Activated CD4-positive, alpha-beta T cell treated with anti-CD3 and anti-CD28 coated beads for 24 hours (primary cell): ENCODE measurements at places on chromosomes 1 and 21.

- no peak for DNase-seq
Measured at GRCh38 chr1:36083219-36083618, 675 bp upstream of the TEKT2 start.

GRCh38 chr1:188117436-188117835, 1288.7 kb downstream of the PLA2G4A start:
- DNase-seq, result no peak

DNA sequence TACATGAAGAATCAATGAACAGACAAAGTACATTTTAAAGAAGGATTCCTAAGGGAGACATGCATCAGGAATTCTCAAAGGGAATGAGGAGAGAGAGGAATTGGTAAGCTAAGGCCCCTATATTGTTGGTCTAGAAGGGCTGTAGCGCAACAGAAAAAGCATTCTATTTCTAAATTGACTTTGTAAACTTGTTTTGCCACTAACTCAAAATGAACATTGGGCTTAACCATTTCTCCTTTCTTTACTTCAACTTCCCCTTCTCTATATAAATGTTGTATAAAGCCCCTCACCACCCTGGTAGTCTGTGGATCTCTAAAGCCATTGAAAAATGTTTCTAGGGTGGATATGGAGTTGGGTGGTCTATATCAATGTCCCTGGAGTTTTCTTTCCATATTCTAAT, 20.4 kb upstream of the OR6N2 start:
- DNase-seq, result no peak

GRCh38 chr1:111483166-111483565, 9.4 kb downstream of the C1orf162 start:
- no peak for DNase-seq

DNA sequence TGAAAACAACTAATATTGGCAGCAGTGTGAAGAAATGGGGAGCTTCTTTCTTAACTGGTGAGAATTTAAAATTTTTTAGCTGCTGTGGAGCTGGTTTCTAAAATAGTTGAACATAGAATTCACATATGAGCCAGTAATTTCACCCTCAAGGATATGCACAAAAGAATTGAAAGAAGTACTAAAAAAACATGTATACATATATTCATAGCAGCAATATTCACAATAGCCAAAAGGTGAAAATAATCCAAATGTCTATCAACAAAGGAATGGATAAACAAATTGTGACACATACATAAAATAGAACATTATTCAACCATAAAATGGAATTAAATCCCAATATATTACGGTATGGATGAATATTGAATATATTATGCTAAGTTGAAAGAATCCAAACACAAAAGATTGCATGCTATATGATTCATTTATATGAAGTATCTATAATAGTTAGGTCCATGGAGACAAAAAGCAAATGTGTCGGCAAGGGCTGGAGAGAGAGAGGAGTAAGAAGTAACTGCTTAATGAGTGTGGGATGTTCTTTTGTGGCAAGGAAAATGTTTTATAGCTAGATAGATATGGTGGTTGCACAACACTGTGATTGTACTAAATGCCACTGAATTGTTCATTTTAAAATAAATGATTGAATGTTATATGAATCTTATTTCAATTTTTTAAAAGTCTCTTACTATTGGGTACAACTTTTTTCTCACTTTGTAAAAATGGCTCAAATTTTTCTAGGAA, 14.8 kb upstream of the COL11A1 start:
- no peak for DNase-seq

DNA sequence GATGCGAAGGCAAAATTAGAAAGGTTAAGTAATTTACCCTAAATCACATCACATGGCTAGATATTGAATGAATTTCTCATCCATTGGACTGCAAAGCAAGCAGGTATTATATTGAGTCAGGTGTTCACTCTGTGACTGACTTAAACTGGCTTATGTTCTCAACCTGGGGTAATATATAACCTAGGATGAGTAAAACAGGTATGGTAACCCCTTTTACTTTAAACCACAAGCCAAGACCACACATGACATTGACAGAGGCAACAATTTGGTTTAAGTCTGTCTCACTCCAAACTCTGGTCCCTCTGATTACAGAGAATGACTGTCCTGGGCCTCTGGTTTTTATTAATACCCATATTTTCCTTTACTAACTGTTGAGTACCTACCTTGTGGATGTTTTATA, 33.3 kb downstream of the MAEL start:
- no peak for DNase-seq

GRCh38 chr1:216368249-216368648, 55.0 kb downstream of the USH2A start:
- DNase-seq, result no peak

DNA sequence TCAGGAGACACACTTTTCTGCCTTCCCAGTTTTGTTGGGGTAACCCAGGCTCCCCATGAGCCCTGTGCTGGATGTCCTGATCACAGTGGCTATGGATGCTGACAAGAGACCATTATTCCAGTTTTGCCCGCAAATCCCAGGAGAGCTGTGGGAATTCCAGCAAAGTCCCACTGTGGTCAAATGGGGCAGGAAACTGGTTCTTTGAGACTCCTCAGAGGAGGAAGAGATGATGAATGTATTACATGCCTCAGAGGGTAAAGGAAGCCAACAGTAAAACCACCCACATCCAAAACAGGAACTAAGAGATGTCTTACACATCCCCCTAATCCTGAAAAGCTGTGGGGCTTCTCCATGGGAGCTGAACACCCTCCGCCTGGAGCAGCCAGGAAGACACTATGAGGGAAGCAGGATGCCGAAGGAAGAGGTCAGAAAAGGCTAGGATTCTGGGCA, 12.8 kb upstream of the MPZL1 start:
- DNase-seq, result no peak

GRCh38 chr1:203316626-203317093, 11.3 kb downstream of the BTG2 start:
- DNase-seq, result no peak

DNA sequence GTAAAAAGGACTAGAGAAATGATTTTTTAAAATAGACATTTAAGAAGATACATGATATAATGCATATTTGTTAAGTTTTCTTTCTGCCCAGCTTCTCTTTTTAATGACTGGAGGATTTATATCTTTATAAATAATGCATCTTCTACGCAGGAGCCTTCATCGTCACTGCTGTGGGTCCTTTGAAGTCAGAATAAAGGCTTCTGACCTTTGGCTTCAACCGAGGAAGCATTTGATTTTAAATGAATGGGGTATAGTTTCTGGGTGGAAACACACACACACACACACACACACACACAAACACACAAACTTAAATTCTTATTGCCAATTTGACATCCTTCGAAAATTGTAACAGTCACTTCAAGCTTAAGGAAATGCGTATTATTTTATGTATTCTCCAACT, 690.9 kb downstream of the BRINP3 start:
- DNase-seq, result no peak

- no peak for DNase-seq
Measured at GRCh38 chr1:115647919-115648650, 6.3 kb downstream of the VANGL1 start.

DNA sequence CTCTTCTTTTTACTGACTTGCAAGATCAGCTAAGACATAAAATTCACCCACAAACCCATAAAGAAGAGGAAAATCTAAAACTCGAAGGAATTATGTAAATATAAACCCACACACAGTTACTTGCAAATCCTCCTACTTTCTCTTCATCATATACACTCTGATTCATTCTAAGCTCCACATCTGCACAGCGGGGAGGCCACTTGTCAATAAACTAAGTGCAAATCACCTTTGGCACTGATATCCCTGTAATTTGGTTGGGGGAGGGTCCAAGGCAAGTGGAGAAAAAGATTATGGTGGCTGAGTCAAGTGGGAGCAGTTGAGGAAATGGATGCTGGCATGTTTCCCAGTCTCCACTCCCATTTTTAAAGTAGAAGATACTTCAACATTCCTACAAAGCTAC, 596.5 kb downstream of the MATN1 start:
- DNase-seq, result no peak

- no peak for DNase-seq
Measured at GRCh38 chr1:107479865-107480350, 339.1 kb downstream of the NTNG1 start.

- no peak for DNase-seq
Measured at GRCh38 chr1:22710701-22711049, at the start of gene EPHB2. Gene EPHB2, plus strand, starts transcription at chr1:22710839. Its CDS starts 144 bp downstream, at chr1:22710983.

GRCh38 chr1:55531644-55532043, 316.5 kb upstream of the USP24 start:
- DNase-seq, result no peak

DNA sequence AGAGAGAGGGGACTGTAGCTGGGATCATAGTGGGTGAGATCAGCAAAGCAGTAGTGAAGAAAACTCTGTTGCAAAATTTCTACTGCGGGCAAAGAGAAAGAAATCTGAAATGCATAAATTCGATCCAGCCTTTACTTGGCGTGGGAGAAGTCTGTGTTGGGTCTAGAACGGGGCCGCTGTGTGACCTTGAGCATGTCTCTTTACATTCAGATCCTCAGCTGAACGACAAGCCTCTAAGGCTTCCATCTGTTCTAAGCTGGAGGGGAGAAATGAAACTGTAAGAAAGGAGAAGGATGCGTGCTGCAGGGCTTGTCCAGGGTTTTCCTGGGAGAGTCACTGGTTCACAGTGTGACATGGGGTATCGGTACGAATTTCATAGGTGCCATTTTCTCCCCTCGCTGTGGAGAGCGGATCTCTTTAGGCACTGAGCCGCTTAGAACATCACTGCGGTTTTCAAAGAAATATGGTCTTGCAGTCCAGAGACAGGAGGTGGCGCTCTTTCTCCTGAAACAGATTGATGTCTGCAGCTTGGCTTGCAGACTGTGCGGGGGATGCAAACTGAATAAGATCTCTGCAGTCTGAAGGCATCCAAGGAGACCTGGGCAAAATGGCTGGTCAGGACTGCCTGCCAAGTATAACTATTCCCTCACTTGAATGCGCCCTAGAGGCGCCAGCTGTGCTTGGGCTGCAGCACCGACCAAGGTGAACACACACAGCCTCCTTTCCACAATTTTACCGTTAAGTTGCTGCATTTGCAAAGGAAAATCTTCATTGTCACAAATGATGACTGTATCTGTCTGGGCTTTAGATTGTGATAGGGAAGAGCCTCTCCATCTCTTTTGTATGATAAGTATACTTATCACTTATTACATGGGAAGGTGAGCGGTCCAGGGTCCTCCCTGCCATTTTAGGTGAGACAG, 104.1 kb downstream of the XCL2 start:
- peak; percentile 72 for DNase-seq

DNA sequence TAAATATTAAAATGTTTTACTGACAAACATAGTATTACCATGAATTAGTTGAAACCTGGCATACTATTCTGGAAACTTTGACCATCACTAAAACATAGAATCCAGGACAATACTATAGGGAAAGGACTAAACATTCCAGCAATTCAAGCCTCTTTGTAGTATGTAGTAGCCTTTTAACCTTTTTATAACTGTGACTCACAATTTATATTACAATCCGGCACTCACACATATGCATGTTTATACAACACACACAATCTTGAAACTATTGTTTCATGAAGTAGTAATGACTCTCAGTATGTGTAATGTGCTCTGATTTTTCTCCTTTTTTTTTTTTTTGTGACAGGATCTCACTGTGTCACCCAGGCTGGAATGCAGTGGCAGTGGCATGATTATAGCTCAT, 64.3 kb downstream of the ANKRD13C start:
- no peak for DNase-seq

DNA sequence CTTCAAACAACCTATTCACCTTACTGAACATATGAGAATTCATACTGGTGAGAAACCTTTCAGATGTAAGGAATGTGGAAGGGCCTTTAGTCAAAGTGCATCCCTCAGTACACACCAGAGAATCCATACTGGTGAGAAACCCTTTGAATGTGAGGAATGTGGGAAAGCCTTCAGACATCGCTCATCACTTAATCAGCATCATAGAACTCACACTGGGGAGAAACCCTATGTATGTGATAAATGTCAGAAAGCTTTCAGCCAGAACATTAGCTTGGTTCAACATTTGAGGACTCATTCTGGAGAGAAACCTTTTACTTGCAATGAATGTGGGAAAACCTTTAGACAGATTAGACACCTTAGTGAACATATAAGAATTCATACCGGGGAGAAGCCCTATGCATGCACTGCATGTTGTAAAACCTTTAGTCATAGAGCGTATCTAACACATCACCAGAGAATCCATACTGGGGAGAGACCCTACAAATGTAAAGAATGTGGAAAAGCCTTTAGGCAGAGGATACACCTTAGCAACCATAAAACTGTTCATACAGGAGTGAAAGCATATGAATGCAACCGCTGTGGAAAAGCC, 13.2 kb upstream of the EXO5 start:
- DNase-seq, result no peak

DNA sequence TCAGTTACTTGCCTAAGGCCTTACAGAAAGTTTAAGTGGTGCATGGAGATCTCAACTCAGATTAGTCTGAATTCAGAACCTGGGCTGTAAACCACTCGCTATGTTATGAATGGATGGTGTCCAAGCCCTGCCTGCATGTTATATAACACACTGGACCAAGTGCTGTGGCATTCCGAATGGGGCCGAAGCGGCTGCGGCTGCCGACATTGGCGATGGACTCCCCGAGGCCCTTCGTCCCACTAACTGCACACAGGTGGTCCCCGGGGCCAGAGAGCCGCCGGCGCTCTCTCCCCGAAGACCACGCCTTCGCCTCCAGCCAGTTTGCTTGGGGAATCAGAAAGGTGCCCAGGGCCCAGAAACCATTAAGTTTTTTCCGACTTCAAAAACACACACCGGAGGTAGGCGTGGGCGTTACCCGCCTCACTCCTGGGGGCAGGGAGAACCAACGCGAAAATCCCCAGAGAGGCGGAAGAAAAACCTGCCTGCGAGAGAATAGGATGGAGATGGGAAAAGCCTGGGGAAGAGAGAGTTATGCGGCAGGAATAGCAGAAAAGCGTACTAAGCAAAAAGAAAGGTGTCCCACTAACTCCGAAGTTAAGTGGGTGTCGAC, 579 bp upstream of the TENT5C start:
- no peak for DNase-seq

- DNase-seq, result no peak
Measured at GRCh38 chr1:115337276-115337632, 795 bp downstream of the NGF start.

- DNase-seq, result no peak
Measured at GRCh38 chr1:190578017-190578416, 100.4 kb upstream of the BRINP3 start.

DNA sequence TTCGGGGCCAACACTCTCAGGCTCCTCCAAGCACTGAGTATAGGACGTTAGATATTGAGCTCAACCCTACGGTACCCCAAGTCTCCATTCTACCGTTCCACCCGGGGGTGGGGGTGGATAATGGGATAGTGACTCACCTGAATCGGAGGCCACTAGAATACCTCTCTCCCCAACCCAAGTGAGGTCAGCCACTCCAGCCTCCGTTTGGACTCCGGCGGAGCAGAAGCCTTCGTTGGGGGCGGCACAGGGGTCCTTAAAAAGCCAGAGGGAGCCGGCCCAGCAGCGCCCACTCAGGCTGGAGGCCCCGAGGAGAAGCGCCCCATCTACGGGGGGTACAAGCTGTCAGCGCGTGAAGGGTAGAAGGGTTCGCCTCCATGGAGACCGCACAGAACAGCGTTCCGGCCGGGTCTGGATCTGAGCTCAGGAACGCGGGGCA, 556 bp downstream of the WDR77 start:
- DNase-seq, result no peak

GRCh38 chr1:43536864-43537358, 6.2 kb downstream of the PTPRF start:
- no peak for DNase-seq
